ENCODE measurements at places on chromosomes 2 and 18. TPM values are rescaled to one million over a fixed set of nuclear protein-coding genes. Genes with fewer than 3 reads are reported as not detected.

MBD2 gene
- polyA plus RNA-seq, result 129 TPM

SERPINB4 gene
- polyA plus RNA-seq, result not detected

- peak; percentile 77 for DNase-seq
These were observed 3.2 kb upstream of the DDX1 start for GRCh38 chr2:15588329-15588919.

- no peak for DNase-seq
These were observed 107.8 kb downstream of the GFPT1 start for GRCh38 chr2:69279211-69279610.

GRCh38 chr2:180604077-180604476, 376.3 kb upstream of the UBE2E3 start:
- DNase-seq, result no peak

HJURP gene
- polyA plus RNA-seq, result 33.4 TPM

- DNase-seq, result no peak
These were observed 980.8 kb downstream of the TSN start for GRCh38 chr2:122736279-122736678.

- no peak for DNase-seq
These were observed 1632.5 kb downstream of the LRP1B start for GRCh38 chr2:140498360-140498759.

DNA sequence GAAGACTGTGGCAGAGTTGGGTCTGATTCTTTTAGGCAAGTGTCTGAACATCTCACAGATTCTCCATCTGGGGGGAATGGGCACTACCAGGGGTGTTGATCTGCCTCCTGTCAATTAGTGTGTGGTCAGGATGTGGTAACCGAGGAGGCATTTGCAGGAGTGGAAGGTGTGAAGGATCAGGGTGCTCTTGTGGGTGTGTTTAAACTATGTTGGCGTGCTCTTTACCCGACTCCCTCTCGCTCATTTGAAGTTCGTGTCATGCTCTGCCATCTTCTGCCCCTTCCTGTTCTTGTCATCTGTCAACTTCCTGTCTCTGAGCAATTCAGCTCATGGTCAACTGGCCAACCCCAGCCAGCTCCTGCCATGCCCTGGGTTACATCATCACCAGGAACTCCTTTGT, 107.9 kb downstream of the RTN4 start:
- DNase-seq, result no peak

DNA sequence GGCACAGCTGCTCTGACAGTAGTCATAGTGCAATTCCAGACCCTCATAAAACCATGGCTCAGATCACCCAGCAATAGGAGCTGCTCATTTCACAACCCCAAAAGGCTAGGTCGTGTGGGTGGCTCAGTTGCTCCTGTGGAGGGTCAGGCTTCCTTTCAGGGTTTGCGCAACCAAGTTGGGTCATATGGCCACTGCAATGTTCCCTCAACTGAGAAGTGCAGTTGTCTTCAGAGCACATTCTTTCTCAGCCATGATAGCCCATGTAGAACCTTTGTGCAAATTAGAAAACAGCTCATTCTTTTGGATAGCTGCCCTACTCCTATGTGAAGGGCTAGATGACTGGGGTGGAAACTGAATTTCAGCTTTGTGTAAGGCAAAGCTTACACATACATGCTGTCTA, 3.2 kb downstream of the SERPINB13 start:
- no peak for DNase-seq

ANKRD30B gene
- 0.62 TPM for polyA plus RNA-seq

DNA sequence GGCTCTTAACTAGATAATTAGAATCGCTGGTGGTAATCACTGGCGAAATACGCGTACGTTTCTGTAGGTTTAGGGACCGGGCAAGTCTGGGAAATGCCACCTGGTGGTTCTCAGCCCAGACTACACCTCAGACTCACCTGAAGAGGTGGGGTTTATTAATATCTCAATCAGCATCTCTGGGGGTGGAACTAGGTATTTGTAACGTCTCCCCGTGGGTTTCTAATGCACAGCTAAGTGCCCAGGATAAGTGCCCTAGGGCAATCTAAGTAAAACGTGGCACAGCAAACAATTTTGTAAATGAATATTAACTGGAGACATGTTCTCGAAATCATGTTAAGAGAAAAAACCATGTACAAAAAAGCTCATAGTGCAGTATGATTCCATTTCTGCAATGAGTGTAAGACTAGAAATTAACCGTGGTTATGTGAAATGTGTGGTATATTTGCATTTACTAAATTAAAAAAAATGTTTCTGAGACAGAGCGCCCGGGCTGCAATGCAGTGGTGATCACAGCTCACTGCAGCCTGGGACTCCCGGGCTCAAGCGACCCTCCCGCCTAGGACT, 760 bp upstream of the CNOT11 start:
- peak; percentile 46 for DNase-seq

GRCh38 chr2:206502729-206503128, 59.4 kb downstream of the ADAM23 start:
- no peak for DNase-seq

- no peak for DNase-seq
These were observed 152.7 kb downstream of the SUCLG1 start for GRCh38 chr2:84306361-84306760.

VWA3B gene
- 0.80 TPM for polyA plus RNA-seq

STAT4 gene
- polyA plus RNA-seq, result 11.4 TPM

DNA sequence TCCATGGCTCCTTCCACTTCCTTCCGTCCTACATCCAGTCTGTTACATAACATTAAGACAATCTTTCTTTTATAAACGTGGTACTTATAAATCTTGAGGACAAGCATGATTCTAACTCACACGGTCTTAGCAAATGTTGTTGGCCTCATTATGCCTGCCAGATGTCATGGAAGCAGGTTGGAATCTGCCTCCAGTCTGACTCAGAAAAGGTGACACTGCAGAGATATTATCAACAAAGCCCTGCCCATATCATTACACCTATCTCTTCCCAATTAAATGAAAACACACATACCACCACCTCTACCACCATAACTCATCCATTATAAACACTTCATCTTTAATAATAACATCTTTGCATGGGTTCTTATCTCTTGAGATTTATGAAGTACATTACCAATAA, 334.7 kb upstream of the CHAC2 start:
- no peak for DNase-seq

DNA sequence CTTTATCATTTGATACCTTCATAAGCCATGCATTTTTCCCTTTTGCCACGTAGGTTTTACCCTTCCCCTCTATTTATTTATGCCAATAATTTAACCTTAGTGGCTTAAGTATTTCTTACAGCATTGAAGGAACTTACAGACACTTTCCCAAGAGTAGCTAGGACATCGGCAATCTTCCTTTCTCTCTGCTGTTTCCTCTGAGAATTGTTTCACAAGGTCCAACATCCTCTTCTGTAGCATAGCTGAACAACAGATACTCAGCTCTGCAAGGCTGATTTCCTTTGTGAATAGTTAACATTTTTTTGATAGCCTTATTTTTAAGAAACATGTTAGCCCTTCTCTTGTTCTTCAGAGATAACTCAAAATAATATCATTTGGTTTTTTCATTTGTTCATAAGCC, 1.1 kb upstream of the GCA start:
- no peak for DNase-seq

- DNase-seq, result no peak
These were observed 456 bp downstream of the DOK1 start for GRCh38 chr2:74554820-74555531.

- no peak for DNase-seq
These were observed 123.8 kb upstream of the DLX2 start for GRCh38 chr2:172226244-172227061.

DNA sequence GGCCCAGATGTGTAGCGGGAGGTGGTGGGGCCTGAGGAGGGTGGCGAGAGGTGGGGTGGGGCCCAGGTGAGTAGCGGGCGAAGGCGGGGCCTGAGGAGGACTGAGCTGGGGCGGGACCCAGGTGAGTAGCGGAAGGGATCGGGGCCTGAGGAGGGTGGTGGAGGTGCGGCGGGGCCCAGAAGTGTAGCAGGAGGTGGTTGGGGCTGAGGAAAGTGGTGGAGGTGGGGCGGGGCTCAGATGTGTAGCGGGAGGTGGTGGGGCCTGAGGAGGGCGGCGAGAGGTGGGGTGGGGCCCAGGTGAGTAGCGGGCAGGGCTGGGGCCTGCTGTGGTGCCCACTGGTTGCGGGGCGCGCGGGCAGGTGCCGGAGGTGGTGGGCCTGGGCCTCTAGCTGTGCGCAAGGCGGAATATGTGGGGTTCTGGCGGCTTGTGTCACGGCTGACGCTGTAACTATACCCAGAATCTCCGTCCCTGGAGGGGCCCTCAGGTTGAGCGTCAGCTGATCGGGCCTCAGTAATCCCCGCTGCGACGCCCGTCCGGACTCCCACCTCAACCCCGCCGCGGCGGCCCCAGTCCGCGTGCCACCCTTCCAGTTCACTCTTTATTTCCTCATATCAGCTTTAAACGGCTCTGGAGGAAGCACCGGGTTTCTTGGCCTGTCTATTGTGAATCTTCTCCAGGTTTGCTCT, 866 bp upstream of the SF3B6 start:
- no peak for DNase-seq

GRCh38 chr2:46982351-46983064, 66.9 kb upstream of the MCFD2 start:
- DNase-seq, result no peak

DNA sequence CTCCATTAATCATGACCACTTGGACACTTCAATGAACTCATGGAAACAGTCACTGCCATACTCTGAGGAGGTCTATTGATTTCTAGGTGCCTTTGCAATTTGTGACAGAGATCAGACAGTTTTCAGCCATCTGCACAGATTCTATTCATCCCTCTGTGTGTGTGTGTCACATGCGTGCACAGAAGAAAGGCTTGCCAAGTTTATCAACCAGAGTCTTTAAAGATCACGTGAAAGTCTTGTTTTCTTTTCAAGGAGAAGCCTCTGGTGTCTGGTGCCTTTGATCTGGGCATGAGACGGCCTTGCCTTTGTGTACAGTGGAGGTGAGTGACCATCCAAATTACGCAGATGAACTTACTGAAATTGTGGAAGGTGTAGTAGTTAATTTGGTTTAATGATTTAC, 164.2 kb downstream of the VAPA start:
- DNase-seq, result no peak

FSIP2 gene
- polyA plus RNA-seq, result 4.1 TPM

DNA sequence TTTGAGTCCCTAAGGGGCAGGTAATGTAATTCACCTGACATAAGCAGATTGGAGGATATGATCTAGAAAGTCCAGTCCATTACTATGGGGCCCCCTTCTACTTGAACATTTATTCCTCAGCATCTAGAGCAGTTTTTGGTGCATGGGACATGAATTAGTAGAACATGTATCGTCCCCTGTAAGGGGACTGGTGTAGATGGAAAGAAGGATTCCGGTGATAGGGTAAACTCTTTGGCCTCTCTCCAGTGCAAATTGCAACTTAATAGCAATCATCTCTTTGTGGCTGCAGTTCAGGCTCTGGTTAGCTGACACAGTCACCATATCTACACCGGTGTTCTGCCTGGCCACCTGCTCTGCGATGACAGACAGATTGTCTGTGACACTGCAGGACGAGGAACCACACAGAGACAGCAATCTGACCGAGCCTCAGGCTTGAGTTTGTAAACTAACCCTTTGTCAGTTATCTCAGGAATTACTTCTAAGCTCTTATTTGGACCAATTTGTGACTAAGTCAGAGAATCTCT, 6.4 kb upstream of the SLC8A1 start:
- DNase-seq, result no peak

WNT10A gene
- polyA plus RNA-seq, result 0.45 TPM

GRCh38 chr2:149036507-149037293, 1.8 kb upstream of the LYPD6B start:
- no peak for DNase-seq

SP140L gene
- 12.9 TPM for polyA plus RNA-seq

- peak; percentile 60 for DNase-seq
These were observed 302.8 kb downstream of the NCKAP5 start for GRCh38 chr2:133265432-133265949.

MEP1B gene
- 0.18 TPM for polyA plus RNA-seq

- DNase-seq, result no peak
These were observed 201.2 kb downstream of the NBAS start for GRCh38 chr2:15359716-15360531.

RNPEPL1 gene
- 22.3 TPM for polyA plus RNA-seq

- DNase-seq, result no peak
These were observed 101.3 kb downstream of the LRP2 start for GRCh38 chr2:169260846-169261642.

CCDC178 gene
- polyA plus RNA-seq, result 1.6 TPM

DNA sequence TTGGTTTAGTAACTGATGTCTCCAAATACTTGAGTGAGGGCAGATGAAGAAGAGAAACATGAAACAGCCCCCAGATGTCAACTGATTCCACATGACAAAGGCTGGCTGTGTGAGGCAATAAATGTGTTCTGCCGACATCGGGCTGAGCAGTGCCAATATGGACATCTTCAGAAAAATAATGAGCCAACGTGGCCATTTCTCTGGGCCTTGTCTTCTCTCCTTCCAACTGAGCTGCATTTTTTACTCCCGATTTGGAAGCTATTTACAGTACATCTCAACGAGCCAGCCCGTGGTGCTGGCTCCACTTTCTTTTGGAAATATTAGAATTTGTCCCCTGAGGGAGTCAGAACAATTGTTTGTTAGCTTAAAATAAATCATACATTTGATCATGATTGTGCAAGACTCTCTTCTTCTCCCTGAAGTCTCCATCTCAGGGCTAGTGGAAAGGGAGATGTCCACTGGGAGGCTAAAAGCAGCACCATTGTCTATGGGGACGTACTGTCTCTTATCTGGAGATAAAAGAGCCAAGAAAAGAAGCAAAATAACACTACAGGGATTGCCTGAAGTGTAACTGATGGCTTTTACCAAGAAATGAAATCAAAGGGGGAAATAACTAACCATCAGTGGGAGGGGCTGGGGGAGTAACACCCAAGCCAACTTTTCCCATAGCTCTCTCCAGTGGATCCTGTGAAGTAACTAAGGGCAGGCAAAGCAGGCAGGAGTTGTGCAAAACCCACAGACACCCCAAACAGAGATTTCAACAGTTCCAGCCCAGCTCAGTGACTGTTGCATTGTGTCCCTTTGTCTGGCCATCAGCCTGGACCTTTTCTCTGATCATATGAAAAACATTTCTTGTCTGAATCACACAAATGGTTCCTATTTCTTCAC, 114.8 kb downstream of the RDH14 start:
- no peak for DNase-seq

GRCh38 chr18:3427944-3428343, 22.0 kb upstream of the TGIF1 start:
- DNase-seq, result no peak

DNA sequence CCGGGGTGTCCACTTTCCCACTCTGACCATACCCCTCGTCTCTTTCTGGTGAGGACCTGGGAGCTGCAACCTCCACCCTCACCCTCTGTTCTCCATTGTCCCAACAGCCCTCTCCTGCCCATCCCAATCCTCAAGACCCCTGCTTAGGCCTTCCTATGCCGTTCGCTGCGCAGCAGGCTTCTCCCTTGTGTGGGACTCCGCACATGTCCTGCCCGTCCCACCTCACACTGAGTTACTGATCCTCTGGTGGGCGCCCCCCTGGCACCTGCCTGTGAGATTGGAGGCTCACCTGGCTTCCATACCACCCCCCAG, 119.5 kb upstream of the SNTG2 start:
- no peak for DNase-seq

MRO gene
- polyA plus RNA-seq, result 2.2 TPM

Measured in left kidney (tissue), 8 donors.